ENCODE measurements at places on chromosomes 6 and 20. TPM values are rescaled to one million over a fixed set of nuclear protein-coding genes. Genes with fewer than 3 reads are reported as not detected.

DNA sequence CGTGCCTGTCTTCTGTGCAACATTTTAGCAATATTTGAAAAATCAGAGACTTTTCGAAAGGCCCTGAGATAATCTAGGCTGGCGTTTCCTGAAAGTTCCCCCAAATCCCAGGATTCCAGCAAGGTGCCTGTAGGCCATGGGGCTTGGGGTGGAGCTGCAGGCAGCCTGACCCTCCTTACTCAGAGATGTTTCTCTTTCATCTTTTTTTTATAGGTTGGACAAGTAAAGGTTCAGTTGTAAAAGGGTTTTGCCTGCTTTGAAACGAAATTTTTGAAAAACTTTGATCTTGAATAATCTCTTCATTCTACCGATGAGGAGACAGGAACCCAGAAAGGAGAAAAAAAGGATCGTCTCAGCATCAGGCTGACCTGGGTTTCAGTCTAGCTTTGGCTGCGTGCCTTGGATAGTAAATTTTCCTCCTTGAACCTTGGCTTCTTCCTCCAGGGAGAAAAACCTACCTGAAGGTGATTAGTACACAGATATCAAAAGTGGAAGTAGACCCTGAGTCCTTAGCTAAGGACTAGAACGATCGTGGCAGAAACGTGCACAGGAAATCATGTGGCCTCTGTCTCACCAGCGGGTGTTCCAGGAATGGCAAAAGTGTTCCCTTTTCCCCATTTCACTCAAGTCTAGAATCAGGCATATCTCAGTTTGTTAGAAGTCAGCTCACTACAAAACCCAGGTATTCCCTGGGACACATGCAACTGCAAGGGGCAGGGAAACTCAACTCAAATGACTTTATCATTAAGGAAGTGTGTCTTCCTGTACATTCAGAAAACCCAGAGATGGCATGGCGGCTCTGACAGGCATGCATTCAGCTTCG lies 128.2 kb upstream of the PTPN1 start:
- DNase-seq = no peak
- H3K27me3 ChIP-seq = no peaks in the 10 kb centered on the region
- peaks cover 45% of the 10 kb centered on the region for H3K4me1 ChIP-seq
- H3K4me3 ChIP-seq = no peak overlapping the region
- no peaks in the 10 kb centered on the region for H3K36me3 ChIP-seq
- H3K27ac ChIP-seq = peak overlapping the region; percentile 86

DNA sequence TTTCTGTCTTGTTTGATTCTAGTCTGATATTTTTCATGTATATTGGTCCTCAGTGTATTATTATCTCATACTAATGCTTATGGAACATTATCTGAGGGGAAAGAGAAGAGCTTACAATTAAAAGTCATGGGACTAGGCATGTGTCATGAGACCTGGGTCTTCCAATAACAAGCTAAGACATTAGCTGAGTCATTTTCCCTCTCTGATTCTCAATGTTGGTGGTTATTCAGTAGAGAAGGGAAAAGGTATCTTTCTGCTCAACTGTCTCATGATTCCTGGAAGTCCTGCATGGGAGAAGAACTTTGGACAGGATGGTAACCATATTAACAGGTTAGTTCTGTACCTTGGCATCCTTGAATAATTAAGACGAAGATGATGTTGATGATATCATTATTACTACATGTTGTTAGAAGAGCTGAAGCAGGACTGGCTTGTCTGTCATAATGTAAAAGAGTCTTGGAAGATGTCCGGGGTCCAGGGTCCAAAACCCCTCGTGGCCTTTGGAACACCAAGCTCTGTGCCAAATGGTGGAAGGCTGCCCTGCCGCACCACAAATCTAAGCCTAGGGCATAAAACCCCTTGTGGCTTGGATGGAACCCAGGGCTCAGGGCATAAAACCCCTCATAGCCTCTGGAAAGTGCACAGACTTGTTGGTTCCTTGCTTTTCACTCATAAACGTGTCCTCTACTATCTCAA lies 19.1 kb downstream of the TRIM38 start:
- H3K36me3 ChIP-seq = peaks cover 47% of the 10 kb centered on the region
- peaks cover 3% of the 10 kb centered on the region for H3K4me1 ChIP-seq
- no peak for DNase-seq
- H3K27me3 ChIP-seq = no peaks in the 10 kb centered on the region

GDAP1L1 gene
- total RNA-seq = 0.68 TPM

DNA sequence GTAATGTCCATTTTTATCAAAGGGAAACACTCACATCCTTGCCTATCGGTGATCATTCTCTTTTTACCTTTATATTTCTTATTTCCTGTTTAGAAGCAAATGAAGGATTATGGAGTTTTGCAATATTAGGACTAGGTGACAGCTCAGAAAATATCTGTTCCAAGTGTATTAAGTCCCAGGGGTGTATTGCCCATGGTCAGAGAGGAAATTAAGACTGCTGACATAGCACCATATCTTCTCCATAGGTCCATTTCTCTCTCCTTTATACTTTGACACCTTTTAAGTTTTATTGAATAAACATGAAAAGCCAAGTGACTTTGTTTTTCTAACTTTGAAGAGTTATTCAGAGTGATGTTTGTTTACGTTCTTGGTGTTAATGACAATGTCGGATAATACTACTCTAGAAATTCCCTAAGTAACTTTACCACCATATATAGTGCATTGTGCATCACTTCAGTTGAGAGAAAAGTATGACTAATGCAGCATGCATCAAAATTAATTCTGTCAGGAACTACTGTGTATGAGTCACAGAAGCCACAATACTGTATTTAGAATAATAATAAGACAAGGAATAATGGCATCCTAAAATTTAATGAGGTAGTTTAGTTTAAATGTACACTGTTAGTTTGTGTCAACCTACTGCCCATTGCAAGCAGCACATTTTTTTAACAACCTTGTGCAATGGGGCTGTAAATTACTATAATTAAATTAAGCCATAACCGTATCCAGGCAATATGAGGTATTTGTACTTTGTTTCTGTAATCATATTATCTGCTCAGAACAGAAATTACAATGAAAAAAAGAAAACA lies 474.4 kb upstream of the RNF217 start:
- H3K4me1 ChIP-seq = peaks cover 23% of the 10 kb centered on the region
- H3K27me3 ChIP-seq = no peaks in the 10 kb centered on the region
- H3K36me3 ChIP-seq = no peaks in the 10 kb centered on the region

DNA sequence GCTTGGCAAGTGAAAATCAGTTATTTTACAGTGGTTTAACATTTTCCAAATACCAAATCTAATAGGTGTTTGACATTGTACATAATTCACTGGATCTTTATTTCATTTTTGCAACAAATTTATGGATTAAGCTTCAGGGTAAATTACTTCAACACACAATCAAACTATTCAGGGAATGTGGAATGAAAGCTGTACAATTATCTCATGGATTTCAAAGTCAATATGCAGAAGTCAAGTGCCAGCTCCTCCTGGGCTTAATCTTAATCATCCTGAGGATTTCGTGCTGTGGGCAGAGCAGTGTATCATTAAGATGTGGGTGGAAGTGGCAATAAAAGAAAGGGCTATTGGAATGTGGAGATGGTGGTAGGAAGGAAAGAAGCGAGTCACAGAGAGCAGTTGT lies 548.8 kb downstream of the COL12A1 start:
- no peaks in the 10 kb centered on the region for H3K36me3 ChIP-seq
- no peak overlapping the region for H3K4me3 ChIP-seq
- peak; percentile 12 for DNase-seq
- no peak overlapping the region for H3K27ac ChIP-seq

DNA sequence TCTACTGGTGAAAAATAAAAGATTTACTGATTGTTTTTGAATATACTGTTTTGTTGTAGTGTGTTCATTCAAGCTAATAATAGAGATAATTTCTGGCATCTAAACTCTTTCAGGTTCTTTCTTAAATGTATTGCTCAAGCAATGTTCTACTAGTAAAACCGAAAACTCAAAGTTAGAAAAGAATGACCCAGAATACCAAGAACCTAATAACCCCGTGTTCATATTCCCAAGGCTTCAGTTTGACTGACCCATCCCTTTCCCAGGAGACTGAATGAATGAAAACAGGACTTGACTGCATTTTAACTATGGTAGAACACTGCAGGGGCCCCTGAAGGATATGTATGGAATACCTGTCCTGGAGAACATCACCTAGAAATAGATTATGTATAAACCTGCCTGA lies 375.3 kb downstream of the MAFB start:
- peaks cover 10% of the 10 kb centered on the region for H3K4me1 ChIP-seq
- no peak overlapping the region for H3K27ac ChIP-seq
- no peak for DNase-seq

KHDRBS2 gene
- not detected for total RNA-seq

- DNase-seq = peak; percentile 74
- no peaks in the 10 kb centered on the region for H3K27me3 ChIP-seq
- H3K36me3 ChIP-seq = no peaks in the 10 kb centered on the region
- no peaks in the 10 kb centered on the region for H3K4me1 ChIP-seq
- H3K27ac ChIP-seq = no peak overlapping the region
Observed at GRCh38 chr6:138815797-138816528, 20.1 kb downstream of the ECT2L start.

SMLR1 gene
- not detected for total RNA-seq

DNA sequence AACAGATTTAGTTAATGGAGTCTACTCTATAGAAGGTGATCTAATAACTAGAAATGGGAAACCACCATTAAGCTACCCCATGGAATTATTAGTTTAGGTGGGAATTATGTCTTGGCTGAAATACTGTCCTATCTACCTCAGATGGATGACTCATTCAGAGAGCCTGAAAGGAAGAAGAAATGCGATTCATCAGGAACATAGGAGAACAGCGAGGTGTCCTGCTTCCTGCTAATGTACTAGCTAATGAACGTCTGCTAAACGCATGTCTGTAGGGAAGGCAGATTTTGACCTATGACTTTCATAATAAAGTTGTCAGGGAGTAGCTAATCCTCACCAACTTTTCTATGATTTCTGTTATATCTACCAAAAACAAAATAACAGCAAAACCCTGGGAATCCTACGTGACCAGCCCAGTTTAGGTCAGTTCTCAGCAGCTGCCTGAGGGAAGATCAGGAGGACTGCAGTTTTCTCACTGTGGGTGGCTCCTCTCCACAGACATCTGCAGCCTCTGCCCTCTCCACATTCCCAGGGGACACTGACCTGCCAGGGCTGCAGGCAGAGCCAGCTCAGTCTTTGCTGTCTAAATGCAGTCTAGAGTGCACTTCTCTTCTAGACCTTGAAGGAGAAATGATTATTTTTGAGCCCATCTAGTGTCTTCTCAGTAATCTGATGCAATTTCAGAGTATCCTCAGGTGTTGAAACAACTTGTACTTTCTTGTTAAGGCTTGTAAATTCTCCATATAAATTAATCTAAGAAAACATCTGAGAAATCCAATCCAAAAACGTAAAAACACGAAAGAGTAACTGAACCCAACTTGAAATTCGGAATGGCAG lies 18.1 kb upstream of the SFT2D1 start:
- no peak overlapping the region for H3K27ac ChIP-seq
- H3K27me3 ChIP-seq = peaks cover 3% of the 10 kb centered on the region
- no peaks in the 10 kb centered on the region for H3K36me3 ChIP-seq
- no peak overlapping the region for H3K4me3 ChIP-seq

- no peak overlapping the region for H3K4me3 ChIP-seq
- no peak overlapping the region for H3K27ac ChIP-seq
- no peak for DNase-seq
- H3K27me3 ChIP-seq = peaks cover 14% of the 10 kb centered on the region
Observed at GRCh38 chr6:10659699-10660348, 34.6 kb downstream of the C6orf52 start.

TMEM244 gene
- not detected for total RNA-seq

DNA sequence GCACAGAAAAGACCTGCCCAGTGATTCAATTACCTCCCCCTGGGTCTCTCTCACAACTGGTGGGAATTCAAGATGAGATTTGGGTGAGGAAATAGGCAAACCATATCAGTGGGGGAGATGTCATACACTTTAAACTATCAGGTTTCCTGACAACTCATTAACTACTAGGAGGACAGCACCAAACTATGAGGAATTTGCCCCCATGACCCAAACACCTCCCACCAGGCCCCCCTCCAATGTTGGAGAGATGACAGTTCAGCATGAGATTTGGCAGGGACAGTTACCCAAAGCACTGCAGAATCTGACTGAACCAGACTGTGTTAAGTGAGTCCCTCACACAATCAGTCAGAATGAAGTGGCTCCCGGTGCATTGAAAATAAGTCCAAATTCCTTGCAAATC lies 148.0 kb downstream of the TTLL2 start:
- no peaks in the 10 kb centered on the region for H3K36me3 ChIP-seq
- DNase-seq = no peak
- no peaks in the 10 kb centered on the region for H3K27me3 ChIP-seq
- H3K4me3 ChIP-seq = no peak overlapping the region
- no peak overlapping the region for H3K27ac ChIP-seq

DNA sequence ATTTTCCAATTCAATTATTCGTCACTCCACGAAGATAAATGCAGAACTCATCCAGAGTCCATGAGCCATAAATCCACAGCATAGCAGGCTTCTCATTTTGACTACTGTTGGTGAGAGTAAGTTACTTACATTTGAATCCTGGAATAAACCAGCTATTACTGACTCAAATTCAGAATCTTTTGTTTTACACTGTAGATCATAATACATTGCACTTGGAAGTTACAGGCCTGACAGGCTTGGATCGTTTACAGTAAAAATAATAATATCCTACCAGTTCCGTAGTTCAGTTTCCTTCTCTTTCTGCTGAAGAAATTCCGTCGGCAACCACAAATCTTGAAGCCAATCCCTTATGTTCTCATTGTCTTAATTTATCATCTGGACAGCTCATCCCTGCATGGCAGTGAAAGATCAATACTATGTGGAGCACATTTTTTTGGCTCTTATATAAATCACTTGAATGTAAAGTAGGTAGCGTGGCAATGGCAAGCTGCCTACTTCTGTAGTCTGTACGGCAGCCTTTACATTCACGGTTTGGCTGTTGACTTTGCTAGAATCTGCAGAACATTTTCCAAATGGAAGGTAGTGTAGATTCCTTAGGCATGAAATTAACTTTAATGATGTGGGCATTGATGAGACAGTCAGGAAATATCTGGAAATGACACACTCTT lies 142.9 kb downstream of the WDR27 start:
- no peaks in the 10 kb centered on the region for H3K27me3 ChIP-seq
- H3K27ac ChIP-seq = no peak overlapping the region
- DNase-seq = no peak
- no peaks in the 10 kb centered on the region for H3K36me3 ChIP-seq

- no peaks in the 10 kb centered on the region for H3K4me1 ChIP-seq
- no peaks in the 10 kb centered on the region for H3K36me3 ChIP-seq
- no peak overlapping the region for H3K27ac ChIP-seq
- DNase-seq = no peak
- no peaks in the 10 kb centered on the region for H3K27me3 ChIP-seq
Observed at GRCh38 chr6:144893680-144894151, 608.6 kb downstream of the UTRN start.

GRCh38 chr20:35108921-35109320 lies 16.3 kb upstream of the TRPC4AP start:
- no peak overlapping the region for H3K4me3 ChIP-seq
- no peak for DNase-seq
- H3K36me3 ChIP-seq = no peaks in the 10 kb centered on the region

MAFB gene
- 57.0 TPM for total RNA-seq

SLC32A1 gene
- total RNA-seq = not detected

DNA sequence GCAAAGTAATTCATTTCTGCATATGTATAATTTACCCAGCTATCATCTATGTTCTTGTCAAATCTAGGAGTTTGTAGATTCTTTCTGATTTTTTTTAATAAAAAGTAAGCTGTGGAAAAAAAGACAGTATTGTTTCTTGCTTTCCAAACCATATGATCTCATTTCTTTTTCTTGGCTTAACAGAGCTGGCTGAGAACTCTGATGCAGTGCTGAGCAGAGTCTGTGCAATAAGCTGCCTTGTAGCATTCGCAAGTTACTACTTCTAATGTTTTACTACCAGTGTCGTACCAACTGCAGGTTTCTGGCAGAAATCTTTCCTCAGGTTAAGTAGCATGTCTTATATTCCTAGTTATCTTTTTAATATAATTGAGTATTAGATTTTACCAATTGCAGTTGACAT lies 15.6 kb downstream of the RRBP1 start:
- peak overlapping the region; percentile 77 for H3K27ac ChIP-seq
- DNase-seq = peak; percentile 30
- H3K4me3 ChIP-seq = peak overlapping the region; percentile 4
- H3K36me3 ChIP-seq = peaks cover 9% of the 10 kb centered on the region
- peaks cover 60% of the 10 kb centered on the region for H3K4me1 ChIP-seq
